ENCODE measurements at places on chromosomes 4 and X.

- DNase-seq = no peak
These were observed 57.8 kb upstream of the NKX1-1 start for GRCh38 chr4:1463927-1464540.

- DNase-seq = no peak
These were observed 231.7 kb upstream of the PPARGC1A start for GRCh38 chr4:24121395-24122175.

GRCh38 chr4:632926-633325, 7.6 kb downstream of the PDE6B start:
- no peak for DNase-seq

- DNase-seq = no peak
These were observed 704.8 kb downstream of the ARAP2 start for GRCh38 chr4:35539404-35540055.
